NCI-H82 (cell line): ENCODE measurements at places on chromosomes 6 and 20.

GRCh38 chr20:17029698-17030097 is 197.1 kb upstream of the PCSK2 start:
- DNase-seq = no peak

- DNase-seq = no peak
Observed at GRCh38 chr20:24211972-24212371, 223.4 kb upstream of the GGTLC1 start.

GRCh38 chr20:57210054-57210910 is 56.2 kb downstream of the BMP7 start:
- DNase-seq = no peak

- no peak for DNase-seq
Observed at GRCh38 chr6:52304983-52305390, 20.4 kb upstream of the MCM3 start.

DNA sequence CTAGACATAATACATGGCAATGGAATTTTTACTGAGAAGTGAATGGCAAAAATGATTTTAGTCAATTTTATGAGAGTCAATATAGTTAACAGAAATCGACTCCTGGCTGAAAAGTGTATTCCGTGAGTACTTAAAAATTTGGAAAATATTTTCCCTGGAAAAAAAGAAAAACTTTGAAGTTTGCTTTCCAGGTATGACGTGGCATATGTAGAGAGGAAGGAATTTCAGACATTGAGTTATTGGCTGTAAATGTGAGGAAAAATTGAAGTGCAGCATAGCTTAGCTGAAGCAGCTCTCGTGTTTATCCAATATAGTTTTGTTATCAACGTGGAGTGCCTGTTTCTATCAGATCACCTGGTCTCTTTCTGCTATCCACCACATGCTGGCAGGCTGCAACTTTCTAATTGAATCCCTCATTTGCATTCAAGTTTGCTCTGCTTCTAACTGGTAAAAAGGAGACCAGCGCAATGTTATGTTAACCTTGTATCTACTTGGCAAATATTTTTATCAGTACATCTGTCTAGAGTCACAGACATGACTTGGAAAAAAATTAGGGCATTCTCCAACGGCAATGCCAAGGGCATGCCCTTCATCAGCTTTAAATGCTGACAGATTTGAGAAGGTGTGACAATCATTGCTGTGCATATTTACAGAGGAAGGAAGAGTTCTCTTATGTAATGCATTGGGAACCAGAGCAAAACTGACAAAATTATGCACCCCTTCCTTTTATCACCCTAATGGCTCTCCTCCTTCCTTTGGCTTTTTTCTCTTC is 1102.8 kb upstream of the FLRT3 start:
- DNase-seq = no peak

DNA sequence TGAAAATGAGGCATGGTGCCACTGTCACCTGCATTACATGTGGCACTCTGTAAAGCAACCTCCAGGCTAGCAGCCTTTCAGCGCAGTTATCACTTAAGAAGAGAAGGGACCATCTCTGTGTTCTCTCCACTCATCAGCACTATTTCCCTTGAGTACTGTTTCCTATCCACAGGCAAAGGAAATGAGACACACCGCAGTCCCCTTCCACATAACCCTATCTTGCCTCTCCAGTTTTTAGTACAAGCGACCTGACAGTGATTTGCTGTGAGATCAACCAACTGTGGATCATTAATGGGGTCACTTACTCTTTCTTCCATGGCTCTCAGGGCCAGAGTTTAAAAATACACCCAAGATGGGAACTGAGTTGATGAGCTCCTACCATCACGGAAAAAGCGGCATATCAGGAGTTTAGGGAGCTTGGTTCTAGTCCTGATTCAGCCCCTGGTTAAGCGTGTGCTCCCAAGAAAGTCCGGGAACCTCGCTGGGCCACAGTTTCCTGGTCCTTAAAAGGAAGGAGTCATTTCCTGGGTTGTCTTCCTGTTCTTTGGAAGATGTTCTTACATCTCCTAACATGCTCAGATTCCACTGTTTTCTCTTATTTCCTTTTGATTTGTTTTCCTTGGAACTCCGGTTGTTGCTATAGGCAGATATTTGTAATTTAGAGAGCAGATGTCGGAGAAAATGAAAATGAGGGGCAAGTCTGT is 27.3 kb downstream of the PRDM1 start:
- no peak for DNase-seq

GRCh38 chr6:100833972-100834574 is 47.1 kb downstream of the ASCC3 start:
- DNase-seq = no peak

GRCh38 chr6:51261691-51262090 is 443.0 kb downstream of the TFAP2B start:
- peak; percentile 21 for DNase-seq

DNA sequence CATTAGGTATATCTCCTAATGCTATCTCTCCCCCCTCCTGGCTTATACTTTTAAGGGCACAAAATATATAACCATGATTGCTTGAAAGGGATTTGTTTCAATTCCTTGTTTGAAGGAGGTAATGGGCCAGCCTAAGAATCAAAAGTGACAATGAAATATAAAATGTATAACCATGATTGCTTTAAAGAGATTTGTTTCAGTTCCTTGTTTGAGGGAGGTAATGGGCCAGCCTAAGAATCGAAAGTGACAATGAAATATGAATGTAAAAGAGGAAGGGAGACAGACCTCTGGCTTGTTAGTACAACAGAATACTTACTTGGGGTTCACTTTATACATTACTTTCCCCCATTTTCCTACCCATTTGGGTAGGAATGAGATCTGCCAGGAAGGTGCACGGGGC is 55.5 kb downstream of the FOXC1 start:
- no peak for DNase-seq

- DNase-seq = no peak
Observed at GRCh38 chr6:126475449-126475848, 135.5 kb downstream of the CENPW start.

- DNase-seq = peak; percentile 8
Observed at GRCh38 chr6:143963158-143963919, 44.7 kb downstream of the PLAGL1 start.

GRCh38 chr20:10660661-10661060 is 13.1 kb downstream of the JAG1 start:
- DNase-seq = no peak

DNA sequence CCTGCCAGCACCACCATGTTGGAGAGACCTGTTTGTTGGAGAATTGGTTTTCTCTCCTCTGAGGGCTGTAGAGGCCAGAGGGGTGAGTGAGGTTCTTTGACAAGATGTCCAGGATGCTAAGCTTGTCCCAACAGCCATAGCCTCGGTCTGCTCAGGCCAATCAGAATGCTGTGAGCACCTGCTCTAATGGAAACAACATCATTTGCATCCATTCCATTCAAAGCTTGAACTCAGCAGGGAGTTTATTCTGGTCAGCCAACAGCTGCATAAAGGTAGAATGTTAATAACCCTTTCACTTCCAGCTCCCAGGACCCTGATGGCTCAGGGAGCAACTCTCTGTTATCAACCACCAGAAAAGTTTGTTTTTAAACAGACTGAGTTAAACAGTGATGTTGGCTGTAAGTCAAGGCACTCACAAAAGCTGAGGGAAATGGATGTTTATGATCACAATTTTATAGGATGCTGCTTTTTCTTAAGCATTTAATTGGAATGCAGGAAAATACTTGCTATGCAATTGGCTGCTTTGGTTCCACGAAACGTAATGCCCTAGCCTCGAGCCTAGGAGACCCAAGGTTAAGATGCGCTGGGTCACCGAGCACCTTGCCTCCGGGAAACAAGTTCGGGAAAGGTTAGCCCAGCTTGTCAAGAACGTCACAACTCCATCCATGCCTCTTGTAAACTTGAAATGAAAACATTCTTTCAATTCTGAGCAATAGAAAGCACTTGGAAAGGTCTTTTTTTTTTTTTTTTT is 155.2 kb downstream of the NFATC2 start:
- no peak for DNase-seq

DNA sequence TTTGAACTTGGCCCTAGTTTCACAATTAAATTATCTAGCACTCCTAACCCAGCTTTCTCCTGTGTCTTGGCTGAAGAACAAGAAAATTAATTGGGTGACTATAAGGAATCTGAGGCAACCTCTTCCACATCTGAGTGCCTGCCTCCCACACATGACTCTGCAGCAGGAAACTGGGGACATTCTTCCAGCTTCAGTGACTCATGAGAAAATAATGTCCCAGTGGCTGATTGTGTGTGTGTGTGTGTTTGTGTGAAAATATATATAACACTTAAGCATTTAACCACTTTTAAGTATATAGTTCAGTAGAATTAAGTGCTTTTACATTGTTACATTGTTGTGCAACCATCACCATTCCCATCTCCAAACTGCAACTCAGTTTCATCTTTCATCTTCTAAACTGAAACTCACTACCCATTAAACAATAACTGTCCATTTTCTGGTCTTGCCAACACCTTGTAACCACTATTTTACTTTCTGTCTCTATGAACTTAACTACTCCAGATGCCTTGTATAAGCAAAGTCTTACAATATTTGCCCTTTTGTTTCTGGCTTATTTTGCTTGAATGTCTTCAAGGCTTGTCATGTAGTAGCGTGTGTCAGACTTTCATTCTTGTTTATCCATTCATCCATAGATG is 8.7 kb downstream of the TRIM38 start:
- no peak for DNase-seq

DNA sequence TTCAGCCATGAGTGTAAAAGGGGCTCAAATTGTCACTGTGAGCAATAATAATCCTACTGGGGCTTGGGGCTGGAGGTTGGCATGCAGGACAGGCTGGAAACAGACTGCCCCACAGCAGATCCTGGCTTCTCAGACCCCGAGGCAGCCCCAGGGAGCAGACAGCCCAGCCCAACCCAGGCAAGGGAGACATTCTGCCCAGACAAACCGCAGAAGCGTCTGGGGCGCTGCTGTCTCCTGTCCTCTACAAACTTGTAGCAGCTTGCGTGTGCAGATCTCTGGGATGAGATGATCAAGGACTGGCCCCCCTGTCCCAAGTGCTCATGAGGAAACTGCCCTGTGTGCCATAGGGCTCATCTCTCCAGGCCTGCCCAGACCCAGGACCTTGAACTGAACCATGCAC is 84.6 kb downstream of the MAFB start:
- no peak for DNase-seq

GRCh38 chr6:41970436-41970846 is 28.8 kb upstream of the CCND3 start:
- DNase-seq = no peak

- DNase-seq = no peak
Observed at GRCh38 chr6:126788861-126789365, 329.6 kb upstream of the RSPO3 start.

GRCh38 chr20:58076405-58076804 is 152.0 kb downstream of the ANKRD60 start:
- DNase-seq = no peak

GRCh38 chr6:150940941-150941340 is 75.4 kb downstream of the MTHFD1L start:
- no peak for DNase-seq
